ENCODE measurements at places on chromosomes 1 and 21.

DNA sequence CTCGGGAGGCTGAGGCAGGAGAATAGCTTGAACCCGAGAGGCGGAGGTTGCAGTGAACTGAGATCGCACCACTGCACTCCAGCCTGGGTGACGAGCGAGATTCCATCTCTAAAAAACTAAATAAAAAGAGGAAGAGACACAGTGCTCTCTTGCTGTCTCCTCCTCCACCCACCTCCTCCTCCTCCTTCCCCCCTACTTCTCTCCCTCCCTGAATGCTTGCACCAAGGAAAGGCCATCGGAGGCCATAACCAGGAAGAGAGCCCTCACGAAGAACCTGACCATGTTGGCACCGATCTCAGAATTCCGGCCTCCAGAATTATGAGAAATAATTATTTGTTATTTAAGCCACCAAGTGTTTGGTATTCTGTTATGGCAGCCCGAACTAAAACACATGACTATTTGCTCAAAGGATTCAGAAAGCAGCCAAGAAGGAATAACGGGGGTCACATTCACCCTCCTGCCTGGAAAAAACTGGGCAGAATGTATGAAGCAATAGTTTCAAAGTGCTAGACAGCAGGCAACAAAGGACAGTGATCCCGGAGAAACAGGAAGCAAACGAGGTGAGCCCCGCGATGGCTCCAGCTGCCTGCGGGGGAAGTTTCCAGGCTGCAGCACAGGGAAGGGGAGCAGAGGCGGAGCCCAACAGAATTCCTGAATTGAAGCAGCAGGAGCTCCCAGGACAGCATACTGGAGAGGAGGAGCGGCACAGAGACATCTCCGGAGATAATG, 35.8 kb downstream of the LDLRAD1 start:
- no peak for DNase-seq

GRCh38 chr1:84775535-84775920, 85.3 kb upstream of the SSX2IP start:
- DNase-seq: no peak

DNA sequence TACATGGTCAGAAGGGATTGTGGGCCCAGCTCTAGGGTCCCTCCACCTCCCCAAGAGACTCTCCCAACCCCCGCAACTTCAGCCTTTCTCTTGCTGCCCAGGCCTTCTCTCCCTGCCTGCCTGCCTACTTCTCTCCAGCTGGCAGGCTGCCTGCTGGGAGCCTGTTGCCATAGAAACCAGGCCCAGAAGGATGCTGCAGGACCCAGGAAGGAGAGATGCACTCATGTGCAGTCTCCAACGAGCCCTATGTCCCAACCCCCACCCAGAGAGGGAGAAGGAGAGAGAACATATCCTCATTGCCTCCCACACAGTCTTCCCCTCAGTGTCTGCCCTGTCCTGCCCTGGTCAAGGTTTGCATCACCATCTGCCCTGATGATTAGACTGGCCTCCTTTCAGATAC, 10.8 kb upstream of the SMIM12 start:
- no peak for DNase-seq

- DNase-seq: no peak
These were observed 62.5 kb downstream of the OSBPL9 start for GRCh38 chr1:51679435-51679834.
